ENCODE measurements at places on chromosomes 3 and 15.

DNA sequence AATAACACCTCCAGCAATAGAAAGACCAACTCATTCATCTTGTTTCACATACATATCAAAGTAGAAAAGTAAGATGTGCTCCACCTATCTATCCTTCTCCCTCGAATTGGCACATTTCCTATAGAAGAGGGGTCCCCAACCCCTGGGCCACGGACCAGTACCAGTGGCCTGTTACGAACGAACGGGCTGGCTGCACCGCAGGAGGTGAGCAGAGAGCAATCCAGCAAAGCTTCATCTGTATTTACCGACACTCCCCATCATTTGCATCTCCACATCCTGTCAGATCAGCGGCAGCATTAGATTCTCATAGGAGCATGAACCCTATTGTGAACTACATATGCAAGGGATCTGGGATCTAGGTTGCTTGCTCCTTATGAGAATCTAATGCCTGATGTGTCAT, 95.0 kb upstream of the CGNL1 start:
- DNase-seq = no peak

GRCh38 chr3:51681453-51681852, 10.4 kb downstream of the TEX264 start:
- DNase-seq = no peak

DNA sequence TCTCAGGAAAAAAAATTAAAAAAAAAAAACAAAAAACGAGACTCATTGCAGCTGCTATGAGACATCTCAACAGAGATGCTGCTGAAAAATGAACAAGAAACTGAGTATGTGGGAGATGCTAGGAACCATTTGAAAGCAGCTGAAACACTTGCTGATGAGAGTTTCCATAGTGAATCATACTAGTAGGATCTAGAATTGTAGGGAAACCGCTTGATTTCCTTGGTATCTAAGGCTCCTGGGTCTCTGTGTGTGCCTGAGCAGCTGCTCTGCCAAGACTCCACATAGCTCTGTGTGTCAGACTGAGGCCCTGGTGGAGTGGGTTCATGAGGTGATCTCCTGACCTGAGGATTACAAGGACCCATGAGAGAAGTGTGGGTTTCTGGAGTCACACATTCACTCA, 313.4 kb upstream of the NECTIN3 start:
- no peak for DNase-seq

- DNase-seq = no peak
These were observed 26.5 kb downstream of the PLSCR1 start for GRCh38 chr3:146517684-146518435.

GRCh38 chr3:73096169-73096568, 34.7 kb downstream of the EBLN2 start:
- DNase-seq = no peak

DNA sequence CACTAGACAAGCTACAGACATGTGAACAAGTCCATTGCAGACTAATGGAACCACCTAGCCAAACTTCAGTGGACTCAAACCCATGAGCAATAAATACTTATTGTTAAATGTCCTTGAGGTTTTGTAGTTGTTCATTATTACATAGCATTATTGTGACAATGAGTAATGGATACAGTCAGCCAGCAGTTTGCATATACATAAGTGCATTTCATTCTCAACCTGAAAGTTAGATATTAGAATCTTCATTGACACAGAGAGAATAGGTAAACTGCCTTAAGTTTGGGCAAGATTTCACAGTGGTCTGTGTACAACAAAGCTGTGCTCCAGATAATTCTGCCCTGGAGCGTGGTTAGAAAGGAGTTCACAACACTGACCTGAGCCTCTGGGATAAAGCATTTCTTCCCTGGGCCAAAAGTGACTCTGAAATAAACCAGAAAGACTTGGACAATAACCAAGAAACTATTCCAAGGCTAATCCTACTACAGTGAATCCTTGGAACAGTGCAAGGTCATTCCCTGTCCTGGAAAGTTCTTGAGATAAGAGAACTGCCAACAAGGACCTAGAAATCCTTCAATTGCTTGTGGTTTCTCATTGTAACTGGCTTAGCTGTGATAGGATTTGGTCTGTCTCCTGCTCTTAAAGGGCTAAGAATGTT, 225.5 kb upstream of the STT3B start:
- no peak for DNase-seq

- no peak for DNase-seq
These were observed 17.9 kb downstream of the CD80 start for GRCh38 chr3:119541547-119541946.

DNA sequence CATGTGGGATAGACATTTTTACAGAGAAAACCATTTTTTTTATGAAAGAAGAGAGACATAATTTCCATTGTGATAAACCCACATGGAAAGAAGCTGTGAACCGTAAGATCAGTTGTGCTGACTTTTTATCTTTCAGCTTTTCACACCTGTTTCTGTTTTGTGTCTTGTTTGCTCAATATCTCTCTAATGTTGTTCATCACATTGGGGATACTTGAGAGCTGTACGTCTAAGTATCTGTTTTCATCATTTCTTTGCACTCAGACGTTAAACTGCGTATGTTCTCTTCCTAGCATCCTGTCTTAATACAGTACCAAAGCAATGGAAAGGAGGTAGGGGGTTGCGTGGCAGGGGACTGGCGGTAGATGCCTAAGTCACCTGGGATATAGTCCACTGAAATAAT, 449.0 kb downstream of the NAALADL2 start:
- no peak for DNase-seq

- no peak for DNase-seq
These were observed 86.2 kb downstream of the CD47 start for GRCh38 chr3:108004647-108005046.

- peak; percentile 91 for DNase-seq
These were observed 79.6 kb upstream of the SPATA12 start for GRCh38 chr3:56980798-56981390.

- no peak for DNase-seq
These were observed 289.4 kb upstream of the TLE3 start for GRCh38 chr15:70387081-70387480.

DNA sequence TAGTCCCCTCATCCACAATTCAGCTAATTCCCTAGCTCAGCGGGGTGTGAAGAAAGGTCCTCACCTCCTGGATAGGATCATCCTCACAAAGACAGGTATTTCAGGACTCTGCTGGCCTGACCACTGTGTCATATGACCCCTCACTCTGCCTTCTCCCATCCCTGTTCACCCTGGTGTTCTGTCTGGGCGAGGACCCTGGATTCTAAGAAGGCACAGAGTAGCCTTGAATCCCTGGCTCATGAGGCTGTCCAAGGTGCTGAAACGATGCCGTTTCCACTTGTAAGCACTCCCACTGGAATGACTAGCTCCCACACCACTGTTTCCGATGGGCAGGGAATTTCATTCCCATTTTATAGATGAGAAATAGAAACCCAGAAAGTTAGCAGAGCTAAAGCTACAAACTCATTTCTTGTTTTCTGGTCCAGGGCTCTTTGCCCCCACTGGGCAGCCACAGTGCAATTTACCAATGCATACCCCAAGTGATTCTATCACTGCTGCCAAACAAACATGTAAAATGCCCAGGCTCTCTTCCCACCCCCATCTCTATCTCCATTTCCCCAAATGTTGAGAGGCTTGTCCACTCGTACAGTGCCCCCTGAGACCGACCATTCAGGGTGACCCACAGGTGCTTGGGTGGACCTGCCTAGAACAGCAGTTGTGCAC, 83.2 kb downstream of the RAB11A start:
- no peak for DNase-seq

DNA sequence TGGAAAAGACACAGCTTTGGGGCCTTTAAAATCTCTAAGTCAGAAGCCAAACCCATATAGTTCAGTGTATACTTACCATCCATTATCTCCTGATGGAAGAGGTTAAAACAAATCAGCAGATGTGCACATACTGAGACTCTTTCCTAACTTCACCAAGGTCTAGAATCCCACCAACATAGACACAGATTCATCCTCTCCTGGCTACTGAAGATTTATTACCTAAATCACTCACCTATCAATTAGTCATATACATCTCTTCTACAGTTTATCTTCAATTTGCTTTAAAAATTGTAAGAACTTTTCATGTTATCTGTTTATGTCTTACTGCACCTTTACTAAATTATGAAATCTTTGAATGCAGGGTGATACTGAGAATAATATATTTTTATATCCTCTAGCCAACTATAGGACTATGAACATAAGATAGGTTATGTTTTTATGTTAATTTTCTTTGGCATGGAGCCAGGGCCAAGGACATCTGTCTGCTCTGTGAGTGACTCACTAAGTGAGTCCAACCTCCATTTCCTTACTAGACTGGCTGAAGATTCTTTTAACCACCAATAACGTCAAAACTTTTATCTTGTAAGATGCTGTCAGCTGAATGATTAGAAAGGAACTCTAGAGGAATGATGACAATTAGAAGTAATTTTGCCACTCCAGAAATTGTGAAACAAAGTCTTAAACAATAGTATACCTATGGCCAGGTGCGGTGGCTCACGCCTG, 397.6 kb downstream of the FOXP1 start:
- DNase-seq = no peak

GRCh38 chr3:188947401-188948280, 224.1 kb upstream of the TPRG1 start:
- DNase-seq = peak; percentile 99

- DNase-seq = no peak
These were observed 146.0 kb downstream of the ATP10A start for GRCh38 chr15:25717127-25717456.

DNA sequence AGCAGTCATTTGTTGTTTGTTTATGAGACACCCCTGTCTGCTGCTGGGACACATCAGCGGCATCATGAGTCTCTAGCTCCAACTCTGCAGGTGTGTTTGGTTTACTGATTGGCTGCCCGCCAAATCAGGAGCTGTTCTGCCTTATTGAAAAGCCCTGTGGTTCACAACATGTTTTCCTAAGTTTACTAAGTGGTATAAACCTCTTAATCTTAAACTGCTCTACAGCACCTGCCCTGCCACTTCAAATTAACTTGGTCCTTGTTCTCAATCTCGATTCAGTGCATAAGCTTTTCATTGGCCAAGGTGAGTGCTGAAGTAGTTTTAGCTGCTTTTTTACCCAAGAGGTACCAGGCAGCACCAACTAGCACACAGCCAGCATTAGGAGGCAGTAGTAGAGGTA, 77.8 kb upstream of the WDR72 start:
- no peak for DNase-seq

DNA sequence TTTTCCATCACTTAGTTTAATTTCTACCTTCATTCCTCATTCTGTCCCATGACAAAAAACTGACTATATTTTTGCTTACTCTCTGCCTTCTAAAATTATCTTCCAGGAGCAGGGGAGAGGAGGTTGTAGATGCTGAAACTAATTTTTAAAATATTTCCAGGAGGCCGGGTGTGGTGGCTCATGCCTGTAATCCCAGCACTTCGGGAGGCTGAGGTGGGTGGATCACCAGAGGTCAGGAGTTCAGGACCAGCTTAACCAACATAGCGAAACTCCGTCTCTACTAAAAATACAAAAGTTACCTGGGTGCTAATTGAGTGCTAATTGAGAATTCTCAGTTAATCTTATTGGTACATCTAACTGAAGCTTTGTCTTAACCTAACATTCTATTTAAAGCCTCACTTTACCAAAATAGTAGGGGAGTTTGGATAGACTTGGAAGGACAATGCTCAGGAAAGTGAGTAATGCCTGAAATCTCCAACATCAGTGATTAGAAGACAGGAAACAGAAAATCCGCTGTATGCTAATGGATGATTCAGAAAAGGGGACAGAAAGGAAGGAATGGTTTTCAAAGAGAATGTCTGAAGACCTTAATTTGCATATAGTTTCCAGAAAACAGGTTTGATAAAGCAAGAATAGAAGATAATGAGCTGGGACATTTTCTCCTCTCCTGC, 336.1 kb downstream of the GBE1 start:
- DNase-seq = no peak

DNA sequence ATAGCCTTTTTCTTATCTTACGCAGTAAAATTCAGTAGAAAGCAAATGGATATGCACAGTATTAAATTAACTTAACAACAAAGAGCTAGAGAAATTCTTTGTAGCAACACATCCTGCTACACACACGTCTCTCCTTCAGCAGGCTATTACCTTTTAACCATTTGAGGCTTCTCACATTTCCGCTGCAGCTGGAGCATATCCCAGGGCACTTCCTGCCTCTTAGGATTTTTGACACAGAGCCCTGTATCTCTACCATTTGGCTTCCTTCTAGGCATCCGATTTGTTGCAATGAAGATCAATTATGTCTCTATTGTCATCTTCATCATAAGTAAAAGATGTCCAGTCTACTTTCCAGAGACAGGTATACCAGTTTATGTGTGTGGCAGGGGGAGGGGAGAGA, 292.4 kb upstream of the CBLB start:
- no peak for DNase-seq

DNA sequence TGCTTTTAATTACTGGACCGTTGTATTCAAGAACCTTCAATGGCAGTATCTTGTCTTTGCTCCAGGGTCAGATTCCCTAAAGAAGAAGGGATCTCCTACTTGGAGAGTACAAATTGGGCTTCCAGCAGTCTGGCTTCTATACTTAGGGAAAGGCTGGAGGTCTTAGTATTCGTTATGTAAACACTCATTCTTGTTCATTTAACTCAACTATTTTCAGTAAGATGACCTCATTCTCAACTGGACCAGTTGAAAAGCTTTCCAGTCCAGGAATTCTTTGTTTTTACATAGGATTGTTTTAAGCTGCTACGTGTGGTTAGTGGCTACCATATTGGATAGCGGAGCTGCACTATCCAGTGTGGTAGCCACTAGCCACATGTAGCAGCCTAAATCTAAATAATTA, 4.6 kb downstream of the SENP5 start:
- no peak for DNase-seq

GRCh38 chr3:177385186-177385585, 187.9 kb upstream of the TBL1XR1 start:
- DNase-seq = no peak

GRCh38 chr3:173096994-173097785, 43.8 kb downstream of the SPATA16 start:
- no peak for DNase-seq

DNA sequence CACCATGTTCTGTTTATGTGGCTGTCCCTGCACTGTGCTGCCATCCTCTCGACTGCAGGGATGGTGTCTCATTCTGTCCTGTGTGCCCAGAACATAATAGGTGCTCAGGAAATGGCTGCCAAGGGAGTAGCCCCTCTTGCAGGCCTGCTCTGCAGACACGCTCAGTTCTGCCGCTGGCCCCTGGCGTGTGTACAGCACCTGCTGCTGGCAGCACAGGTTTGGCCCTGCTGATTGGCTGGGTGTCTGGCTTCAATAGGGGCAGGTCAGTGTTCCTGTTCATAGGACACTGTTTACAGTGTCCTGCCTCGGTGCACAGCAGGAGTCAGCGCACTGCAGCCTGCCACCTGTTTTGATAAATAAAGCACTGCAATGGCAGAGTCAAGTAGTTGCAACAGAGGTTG, 146.9 kb downstream of the DNAJB8 start:
- DNase-seq = no peak
